ENCODE measurements at places on chromosomes 6 and 20.

GRCh38 chr20:50218987-50219435 lies 28.4 kb downstream of the CEBPB start:
- no peak for DNase-seq

DNA sequence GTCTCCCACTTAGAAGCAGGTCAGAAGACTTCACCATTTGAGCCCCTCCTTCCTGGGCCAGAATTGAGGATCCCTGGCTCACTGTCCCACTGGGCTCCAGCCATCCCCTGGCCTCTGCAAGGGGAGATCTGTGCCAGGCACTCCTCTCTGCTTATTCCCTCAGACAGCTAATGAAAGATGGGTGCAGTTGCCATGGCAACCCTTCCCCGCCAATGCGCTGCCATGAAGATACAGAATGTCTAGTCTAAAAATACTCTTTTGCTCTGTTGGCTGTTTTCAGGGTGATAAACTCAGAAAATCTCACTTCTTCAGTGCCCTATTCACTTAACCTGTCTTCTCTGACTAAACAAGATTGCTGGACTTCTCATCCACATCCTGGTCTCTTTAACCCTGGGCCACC lies 13.6 kb upstream of the TTLL2 start:
- no peak for DNase-seq

DNA sequence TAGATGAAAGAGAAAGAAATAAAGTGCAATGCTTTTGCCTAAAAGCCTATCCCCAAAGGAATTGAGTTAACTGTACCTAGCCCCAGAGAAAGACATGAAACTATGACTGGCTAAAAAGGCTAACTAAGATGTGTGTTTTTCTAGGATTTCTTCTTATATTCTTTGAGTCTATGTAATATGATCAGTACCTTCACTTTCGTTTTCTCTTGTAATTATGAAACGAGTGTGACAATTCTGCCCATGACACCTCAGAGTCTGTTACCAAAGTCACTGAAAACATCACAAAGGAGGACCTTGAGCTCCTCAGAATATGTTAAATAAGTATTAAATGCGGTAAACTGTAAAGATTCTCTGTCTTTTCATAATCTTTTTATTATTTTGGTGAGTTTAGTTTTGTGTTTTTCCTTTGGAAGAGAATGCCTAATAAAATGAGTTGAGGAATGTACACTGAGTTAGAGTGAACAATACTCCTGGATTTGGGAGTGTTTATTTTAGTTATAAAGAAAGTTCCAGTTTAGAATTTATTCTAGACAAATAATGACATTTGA lies 141.3 kb downstream of the FUT9 start:
- DNase-seq = no peak

GRCh38 chr6:90413867-90414266 lies 117.2 kb upstream of the BACH2 start:
- peak; percentile 82 for DNase-seq

- no peak for DNase-seq
Observed at GRCh38 chr6:48486876-48487275, 375.9 kb upstream of the PTCHD4 start.

DNA sequence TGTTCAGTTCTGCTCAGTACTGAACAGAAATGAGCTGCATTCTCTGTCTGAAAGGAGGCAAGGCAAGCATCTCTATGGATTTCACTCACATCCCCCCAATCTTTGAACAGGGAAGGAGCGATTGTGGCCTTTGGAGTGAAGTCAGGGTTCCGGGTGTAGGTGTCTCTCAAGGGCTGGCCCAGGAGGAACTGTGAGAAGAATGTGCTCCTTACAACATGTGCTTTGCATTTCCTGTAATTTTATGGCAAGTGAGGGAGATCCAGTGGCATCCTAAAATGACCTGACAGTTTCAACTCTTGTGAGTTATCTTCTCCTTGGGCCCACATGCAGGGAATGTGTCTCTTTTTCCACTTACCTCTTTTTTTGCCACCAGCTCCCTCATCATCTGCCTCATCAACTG lies 63.0 kb upstream of the RIN2 start:
- no peak for DNase-seq

GRCh38 chr6:34459899-34460593 lies 5.8 kb upstream of the PACSIN1 start:
- DNase-seq = no peak

GRCh38 chr6:129124347-129124746 lies 241.4 kb downstream of the LAMA2 start:
- no peak for DNase-seq

- no peak for DNase-seq
Observed at GRCh38 chr20:50559149-50559548, 49.0 kb downstream of the PTPN1 start.

GRCh38 chr20:64031822-64032314 lies 4.1 kb upstream of the C20orf204 start:
- no peak for DNase-seq

GRCh38 chr6:89197141-89197540 lies 20.0 kb downstream of the GABRR1 start:
- no peak for DNase-seq

DNA sequence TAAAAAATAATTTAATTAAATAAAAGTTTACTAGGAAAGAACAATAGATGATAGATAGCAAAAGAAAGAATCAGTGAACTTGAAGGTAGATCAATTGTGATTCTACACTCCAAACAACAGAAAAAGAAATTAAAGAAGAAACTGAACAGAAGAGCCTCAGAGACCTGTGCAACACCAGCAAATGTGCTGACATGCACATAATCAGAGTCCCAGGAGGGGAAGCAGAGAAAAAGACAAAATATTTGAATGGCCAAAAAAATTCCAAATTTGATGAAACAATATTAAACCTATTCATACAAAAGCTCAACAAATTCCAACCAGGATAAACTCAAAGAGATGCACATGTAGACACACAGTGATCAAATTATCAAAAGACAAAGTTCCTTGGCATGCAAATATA lies 267.5 kb upstream of the OPRM1 start:
- no peak for DNase-seq

DNA sequence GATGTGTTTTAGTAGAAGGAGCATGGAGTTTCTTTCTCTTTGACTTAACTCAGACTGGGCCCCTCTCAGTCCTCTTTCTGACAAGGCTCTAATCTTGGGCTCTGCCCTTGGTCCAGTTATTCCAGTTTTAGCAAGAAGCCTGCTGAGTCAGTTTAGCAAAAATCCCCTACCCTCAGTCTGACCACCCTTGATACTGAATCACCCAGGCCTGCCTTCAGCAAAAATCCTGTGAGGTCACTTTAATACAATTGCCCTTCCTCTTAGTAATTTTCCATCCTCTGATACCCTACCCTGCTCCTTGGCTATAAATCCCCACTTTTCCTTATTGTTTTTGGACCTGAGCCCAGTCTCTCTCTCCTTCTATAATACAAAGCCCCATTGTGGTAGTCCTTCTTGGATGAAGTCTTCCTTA lies 326.7 kb upstream of the NOX3 start:
- no peak for DNase-seq
